ENCODE measurements at places on chromosomes 7 and 10.

GRCh38 chr7:94351703-94352102 is 43.0 kb upstream of the COL1A2 start:
- no peak for DNase-seq

DNA sequence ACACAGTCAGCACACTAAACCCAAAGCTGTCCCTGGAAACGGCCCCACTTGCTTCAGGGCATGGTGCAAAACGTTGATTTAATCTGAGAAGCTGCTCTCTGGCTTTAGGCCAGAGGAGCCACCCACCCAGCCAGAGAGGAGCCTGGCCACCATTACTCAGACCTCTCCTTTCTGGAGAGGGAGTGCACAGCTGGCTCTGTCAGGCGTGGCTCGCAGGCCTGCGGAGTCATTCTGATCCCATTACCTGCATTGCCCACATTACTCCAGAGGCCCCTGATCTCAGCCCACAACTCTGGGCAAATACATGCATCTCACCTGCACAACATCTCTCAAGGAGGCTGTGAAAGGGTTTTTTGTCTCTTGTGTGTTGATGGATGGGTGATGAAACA is 370.0 kb upstream of the IGFBP3 start:
- no peak for DNase-seq

- DNase-seq = no peak
Measured at GRCh38 chr10:131574707-131575430, 263.3 kb upstream of the TCERG1L start.

GRCh38 chr7:34081935-34082334 is 176.6 kb downstream of the BMPER start:
- no peak for DNase-seq

DNA sequence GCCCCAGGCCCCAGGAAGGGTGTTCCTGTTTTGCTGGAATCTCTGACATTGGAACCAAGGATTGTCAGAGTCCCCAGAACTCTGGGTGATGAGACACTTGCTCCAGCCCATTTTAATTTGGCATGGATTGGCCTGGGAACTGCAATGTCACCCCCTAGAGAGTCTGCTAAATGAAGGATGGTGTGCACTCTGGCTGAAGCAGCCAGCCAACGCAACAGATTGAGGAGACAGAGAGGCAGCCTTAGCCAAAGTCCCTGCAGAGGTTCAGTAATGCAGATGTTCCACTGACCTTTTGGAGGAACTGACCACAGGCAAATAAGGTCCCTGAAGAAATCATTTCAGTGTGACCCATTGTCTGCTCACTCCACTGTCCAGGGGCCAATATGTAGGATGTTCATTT is 13.4 kb downstream of the LRRC18 start:
- DNase-seq = no peak

- no peak for DNase-seq
Measured at GRCh38 chr10:43024942-43025700, 51.7 kb upstream of the RET start.

DNA sequence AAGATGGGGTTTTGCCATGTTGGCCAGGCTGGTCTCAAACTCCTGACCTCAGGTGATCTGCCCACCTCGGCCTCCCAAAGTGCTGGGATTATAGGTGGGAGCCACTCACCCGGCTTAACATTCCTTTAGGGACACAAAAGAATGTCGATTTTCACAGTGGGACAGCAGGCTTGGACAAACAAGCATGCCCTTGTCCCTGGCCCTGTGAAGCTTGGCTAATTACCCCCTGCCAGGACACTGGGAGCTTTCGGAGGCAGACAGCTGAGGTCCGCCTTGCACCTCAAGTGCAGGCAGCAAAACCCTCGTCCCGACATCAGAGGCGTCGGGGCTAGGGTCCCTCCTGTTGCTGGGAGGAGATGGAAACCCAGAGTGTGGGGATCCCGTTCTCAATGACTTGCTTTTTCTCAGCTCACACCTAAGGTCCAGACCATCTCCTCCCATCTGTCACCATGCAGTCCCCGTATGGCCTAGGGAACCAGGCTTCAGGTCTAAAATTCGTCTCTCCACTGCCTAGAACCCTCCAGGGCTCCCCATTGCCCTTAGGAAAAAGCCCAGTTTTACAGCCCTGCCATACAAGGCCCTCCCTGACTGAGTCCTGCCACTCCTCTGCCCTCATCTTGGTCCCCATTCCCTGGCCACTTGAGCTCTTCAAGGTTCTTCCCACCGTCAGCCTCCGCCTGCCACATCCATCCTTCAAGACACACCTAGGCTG is 6.3 kb upstream of the CLIP2 start:
- no peak for DNase-seq

GRCh38 chr10:131080571-131080970 is 230.9 kb downstream of the TCERG1L start:
- DNase-seq = no peak
